Right atrium auricular region (tissue), 2 donors: ENCODE measurements at places on chromosomes 16 and 17. TPM values are rescaled to one million over a fixed set of nuclear protein-coding genes. Genes with fewer than 3 reads are reported as not detected.

DNA sequence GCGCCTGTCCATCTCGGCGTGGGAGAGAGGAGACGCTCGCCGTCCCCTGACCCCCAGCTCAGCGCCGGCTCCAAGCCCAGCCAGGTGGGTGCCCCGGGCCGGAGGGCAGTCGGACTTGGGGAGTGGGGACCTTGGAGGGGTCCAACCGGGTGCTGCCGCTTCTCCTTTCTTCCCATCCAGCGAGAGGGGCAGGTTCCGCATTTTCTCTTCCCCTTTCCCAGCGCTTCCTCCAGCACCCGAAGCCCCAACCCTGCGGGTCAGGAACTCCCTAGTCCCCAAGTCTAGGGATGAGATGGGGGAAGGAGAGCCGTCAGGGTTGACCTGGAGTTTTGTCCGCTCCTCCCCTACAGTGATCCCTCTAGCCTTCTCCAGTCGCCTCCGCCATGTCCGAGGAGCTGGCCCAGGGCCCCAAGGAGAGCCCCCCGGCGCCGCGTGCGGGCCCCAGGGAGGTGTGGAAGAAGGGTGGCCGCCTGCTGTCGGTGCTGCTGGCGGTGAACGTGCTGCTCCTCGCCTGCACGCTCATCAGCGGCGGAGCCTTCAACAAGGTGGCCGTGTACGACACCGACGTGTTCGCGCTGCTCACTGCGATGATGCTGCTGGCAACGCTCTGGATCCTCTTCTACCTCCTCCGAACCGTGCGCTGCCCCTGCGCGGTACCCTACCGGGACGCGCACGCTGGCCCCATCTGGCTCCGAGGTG lies at the start of gene OTOP2:
Gene OTOP2 (plus strand): TSS at position 24 of the 699 bp plus-strand sequence. CDS start 360 bp downstream, at position 384.
- no peaks in the 10 kb centered on the region for H3K27me3 ChIP-seq
- H3K4me3 ChIP-seq: peak within 1 kb of the TSS; percentile 7
- DNase-seq: no peak
- H3K27ac ChIP-seq: no peak within 1 kb of the TSS
- H3K36me3 ChIP-seq: no peaks in the 10 kb centered on the region
- no peaks in the 10 kb centered on the region for H3K4me1 ChIP-seq

GRCh38 chr16:6977291-6977690 lies 355.4 kb upstream of the RBFOX1 start:
- no peaks in the 10 kb centered on the region for H3K4me1 ChIP-seq
- no peaks in the 10 kb centered on the region for H3K36me3 ChIP-seq
- no peak overlapping the region for H3K4me3 ChIP-seq
- no peak overlapping the region for H3K27ac ChIP-seq
- H3K27me3 ChIP-seq: no peaks in the 10 kb centered on the region

Gene TTC19
- total RNA-seq: 47.1 TPM

GRCh38 chr16:19138601-19139000 lies 24.8 kb downstream of the ITPRIPL2 start:
- H3K27me3 ChIP-seq: no peaks in the 10 kb centered on the region
- H3K27ac ChIP-seq: no peak overlapping the region
- H3K36me3 ChIP-seq: no peaks in the 10 kb centered on the region
- peak; percentile 86 for DNase-seq
- no peak overlapping the region for H3K4me3 ChIP-seq
- H3K4me1 ChIP-seq: peaks cover 42% of the 10 kb centered on the region
